ENCODE measurements at places on chromosomes 12 and 14.
A peak's percentile ranks its signal among the peaks of the same experiment; 100 is the strongest.

- DNase-seq: no peak
Measured at GRCh38 chr14:93789228-93790130, 1.2 kb upstream of the PRIMA1 start.

DNA sequence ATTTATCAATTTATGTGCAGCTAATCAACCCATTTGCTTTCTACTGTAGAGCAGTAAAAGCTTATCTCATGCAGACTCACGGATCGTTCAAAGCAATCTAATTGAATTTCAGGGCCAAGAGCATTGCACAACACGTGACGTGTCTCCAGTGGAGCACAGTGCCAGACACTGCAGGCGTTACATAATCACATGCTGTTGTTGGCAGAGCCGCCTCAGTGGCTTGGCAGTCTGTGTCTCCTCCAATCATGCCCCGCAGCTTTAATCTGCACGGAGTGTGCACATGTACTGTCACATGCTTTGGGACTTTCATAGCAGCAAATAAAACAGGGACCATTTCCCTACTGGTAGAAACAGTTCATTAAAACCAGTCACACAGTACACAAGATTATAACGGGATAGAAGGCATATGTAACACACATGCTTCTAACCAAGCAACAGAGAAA is 309.3 kb downstream of the ITPR2 start:
- peak; percentile 98 for DNase-seq

DNA sequence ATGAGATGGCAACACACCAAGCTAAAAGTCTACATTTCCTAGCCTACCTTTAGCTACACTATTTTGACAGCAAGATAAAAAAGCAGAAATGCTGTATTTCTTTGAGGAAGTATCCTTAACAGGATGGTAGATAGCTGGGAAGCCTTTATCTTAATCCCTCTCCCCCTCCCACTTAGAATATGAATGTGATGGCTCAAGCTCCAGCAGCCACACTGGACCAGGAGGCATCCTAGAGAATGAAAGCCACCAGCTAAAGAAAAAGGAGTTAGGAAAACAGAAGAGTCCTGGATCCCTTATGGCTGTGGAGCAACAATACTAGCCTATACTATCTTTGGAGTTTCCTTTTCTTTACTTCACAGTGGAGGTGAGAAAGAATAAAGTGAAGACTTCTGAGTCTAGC is 15.1 kb downstream of the NAP1L1 start:
- DNase-seq: no peak

DNA sequence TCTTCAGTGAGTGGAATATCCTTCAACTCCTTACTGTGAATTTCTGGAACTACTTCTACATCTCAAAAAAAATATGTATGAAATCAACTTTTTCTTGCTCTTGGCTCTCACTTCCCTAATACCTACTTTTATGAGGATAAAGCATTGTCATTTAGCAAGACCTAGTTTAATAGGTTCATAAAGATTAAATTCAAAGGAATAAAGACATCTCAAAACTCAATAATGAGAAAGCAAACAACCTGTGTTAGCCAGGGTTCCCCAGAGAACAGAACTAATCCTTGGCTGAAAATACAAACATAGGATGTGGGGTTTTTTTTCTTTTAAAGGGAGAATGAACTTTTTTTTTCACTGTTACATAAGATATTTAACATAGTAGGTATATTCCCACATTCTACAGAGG is 57.9 kb downstream of the SCFD1 start:
- DNase-seq: no peak

GRCh38 chr14:38409071-38409705 is 153.3 kb upstream of the CLEC14A start:
- DNase-seq: peak; percentile 63

DNA sequence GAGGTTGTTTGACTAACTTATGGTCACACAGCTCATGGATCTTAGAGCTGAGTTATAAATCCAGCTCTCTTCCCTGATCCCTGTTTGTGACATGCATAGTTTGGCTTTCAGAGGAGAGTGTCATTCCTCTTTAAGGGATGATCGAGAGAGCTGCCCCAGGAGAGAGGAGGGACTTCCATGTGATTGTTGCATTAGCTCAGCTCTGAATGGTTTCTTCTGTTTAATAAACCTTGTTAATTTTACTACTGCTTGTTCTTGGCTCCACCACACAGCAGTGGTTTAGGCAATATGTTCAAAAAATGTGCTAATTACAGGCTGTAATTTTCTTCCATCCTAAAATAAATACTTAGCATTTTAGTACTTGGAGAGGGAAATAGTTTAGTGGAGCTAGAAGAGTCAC is 152.5 kb downstream of the C12orf75 start:
- no peak for DNase-seq

DNA sequence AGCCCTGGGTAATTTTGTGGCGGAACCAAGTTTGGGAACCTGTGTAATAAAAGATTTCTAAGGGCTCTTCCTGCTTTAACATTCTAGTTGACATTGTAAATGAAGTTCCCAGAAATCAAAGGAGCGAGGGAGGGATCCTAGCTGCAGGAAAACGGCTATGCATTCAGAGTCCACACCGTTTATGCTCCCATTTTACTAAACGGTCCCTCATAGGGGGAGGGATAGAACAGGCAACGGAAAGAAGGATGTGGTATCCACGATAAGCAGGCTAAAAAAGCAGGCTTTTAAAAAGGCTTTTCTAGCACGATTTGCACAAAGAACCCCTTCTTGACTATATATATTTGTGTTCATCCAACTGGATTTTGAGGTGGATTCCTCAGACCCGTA is 559 bp downstream of the SYNJ2BP start:
- DNase-seq: peak; percentile 6

- DNase-seq: peak; percentile 63
Measured at GRCh38 chr14:90903101-90903500, 86.9 kb upstream of the TTC7B start.

GRCh38 chr14:59245809-59246295 is 57.4 kb downstream of the DAAM1 start:
- no peak for DNase-seq

DNA sequence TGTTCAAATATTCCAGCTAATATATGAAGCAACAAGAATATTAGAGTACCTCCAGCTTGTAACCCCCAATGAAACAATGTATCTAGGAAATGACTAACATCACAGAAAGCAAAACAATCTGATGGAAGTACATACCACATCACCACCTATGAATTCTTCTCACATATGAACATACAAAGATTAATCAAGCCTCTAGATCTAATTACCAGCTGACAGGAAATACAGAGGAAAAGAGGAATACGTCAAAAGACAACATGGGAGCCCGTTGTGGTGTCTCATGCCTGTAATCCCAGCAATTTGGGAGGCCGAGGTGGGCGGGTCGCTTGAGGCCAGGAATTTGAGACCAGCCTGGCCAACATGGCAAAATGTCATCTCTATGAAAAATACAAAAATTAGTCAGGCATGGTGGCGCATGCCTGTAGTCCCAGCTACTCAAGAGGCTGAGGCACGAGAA is 7.5 kb downstream of the NEDD8 start:
- DNase-seq: peak; percentile 95

- DNase-seq: peak; percentile 53
Measured at GRCh38 chr12:54701940-54702592, 53.9 kb upstream of the DCD start.

- DNase-seq: no peak
Measured at GRCh38 chr12:14880890-14881453, 4.7 kb downstream of the MGP start.

DNA sequence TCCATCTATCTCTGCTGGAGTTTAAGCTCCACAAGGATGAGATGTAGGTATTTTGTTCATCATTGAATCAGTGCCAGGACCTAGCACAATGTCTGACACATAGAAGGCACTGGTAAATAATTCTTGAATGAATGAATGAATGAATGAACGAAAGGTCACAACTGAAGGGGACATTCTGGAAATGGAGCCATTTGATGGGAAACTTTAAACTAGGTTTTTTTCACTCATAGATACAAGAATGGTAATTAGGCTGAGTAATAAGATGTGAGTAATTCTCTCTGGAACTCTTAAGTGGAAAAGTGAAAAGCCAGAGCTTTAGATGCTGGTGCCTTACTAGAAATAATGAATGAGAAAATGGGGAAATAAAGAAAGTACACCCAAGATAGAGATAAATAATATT is 44.3 kb downstream of the SCN8A start:
- DNase-seq: no peak

DNA sequence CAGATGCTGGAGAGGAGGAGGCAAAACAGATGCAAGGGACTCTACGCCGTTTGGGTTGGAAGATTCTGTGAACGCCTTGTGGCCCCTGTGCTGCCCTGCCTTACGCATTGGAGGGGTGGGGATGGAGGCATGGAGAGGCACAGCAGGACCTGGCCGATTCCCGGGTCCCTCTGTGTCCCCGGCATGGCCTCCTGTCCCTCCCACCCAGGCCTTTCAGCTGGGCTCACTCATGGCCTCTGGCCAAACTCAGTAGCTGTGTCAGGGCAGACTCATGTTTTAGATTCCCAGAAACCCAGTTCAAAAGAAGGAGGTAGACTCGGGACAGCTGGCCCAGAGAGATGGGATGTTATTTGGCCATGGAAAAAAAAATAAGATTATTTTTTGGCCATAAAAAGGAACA is 40.1 kb downstream of the TESC start:
- no peak for DNase-seq

- DNase-seq: no peak
Measured at GRCh38 chr12:108270035-108270848, 68.9 kb downstream of the CMKLR1 start.

- DNase-seq: no peak
Measured at GRCh38 chr12:4825011-4825858, 84.5 kb upstream of the KCNA1 start.

DNA sequence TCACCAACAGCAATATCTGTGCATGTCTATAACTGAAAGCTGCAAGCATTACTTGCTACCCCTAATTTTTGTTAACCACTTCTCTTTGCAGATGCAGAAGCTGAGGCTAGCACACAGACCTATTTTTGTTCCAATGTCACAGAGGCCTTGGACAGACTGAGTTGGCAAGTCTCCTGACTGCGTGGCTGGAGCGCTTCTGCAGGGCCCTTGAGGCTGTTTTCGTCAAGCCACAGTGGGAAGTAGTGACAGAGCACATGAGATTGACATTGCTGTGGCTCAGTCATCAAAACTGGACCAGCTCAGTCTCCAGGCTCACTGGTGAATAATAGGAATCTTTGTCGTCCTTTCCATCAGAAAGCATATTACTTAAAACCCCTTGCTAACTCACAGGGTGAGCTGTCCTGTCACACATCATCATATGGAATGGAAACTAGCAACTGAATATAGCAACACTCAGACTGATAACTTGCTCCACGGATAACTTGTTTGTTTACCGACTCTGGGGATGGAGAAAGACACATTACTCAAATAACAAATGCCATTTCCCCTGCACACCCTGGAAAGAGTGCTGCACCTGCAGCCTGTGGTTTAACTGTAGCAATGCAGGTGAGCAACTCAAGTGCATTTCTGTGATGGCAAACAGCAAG is 43.6 kb upstream of the DDX11 start:
- no peak for DNase-seq

- no peak for DNase-seq
Measured at GRCh38 chr12:101743724-101744472, 4.6 kb upstream of the SYCP3 start.

- DNase-seq: no peak
Measured at GRCh38 chr14:97603201-97603600, 806.0 kb downstream of the VRK1 start.

DNA sequence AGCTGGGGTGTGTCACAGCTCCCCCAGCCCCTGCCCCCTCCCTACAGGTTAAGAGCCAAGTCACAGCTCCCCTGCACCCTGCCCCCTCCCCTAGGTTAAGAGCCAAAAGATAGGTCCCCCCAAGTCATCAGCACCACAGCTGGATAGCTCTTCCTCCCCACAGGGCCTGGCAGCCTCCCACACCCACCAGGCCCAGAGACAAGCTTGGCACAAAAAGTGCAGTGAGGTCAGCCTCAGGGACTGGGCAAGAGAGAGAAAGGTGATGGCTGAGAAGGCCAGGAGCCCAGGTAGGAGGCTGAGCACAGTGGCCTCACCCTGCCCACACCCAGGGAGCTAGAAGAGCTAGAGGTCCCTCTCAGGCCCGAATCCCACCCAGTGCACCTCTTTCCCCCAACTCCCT is 8.7 kb downstream of the ITGA7 start:
- DNase-seq: no peak

- no peak for DNase-seq
Measured at GRCh38 chr14:61726778-61727658, 31.7 kb downstream of the HIF1A start.

GRCh38 chr14:99349721-99350495 is 77.9 kb upstream of the BCL11B start:
- no peak for DNase-seq

GRCh38 chr12:53820514-53821306 is 68.9 kb upstream of the CISTR start:
- DNase-seq: peak; percentile 49

- DNase-seq: no peak
Measured at GRCh38 chr12:45839917-45840316, 110.4 kb downstream of the ARID2 start.

- DNase-seq: peak; percentile 15
Measured at GRCh38 chr12:55629058-55629841, 7.4 kb upstream of the OR10P1 start.

All from iris pigment epithelial cell (primary cell).